ENCODE measurements at places on chromosomes 7 and 10.

DNA sequence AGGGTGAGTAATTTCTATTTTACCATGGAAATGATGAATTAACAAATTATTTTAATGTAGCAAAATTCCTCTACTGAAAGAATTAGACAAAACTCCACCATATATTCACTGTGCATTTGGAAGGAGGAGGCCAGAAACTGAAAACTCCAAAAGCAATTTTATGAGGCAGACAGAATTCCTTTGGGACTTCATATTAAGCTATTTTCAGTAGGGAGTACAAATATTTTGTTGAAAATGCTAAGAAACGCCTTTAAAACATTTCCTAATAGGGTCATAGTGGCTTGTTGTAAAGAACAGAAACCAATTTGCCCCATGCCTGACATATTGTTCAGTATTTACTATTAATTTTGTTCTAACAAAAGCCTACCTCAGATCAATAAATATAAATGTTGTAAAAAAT lies 117.8 kb downstream of the TES start:
- no peak for DNase-seq

- no peak for DNase-seq
These were observed 23.9 kb upstream of the AGFG2 start for GRCh38 chr7:100515072-100515532.

DNA sequence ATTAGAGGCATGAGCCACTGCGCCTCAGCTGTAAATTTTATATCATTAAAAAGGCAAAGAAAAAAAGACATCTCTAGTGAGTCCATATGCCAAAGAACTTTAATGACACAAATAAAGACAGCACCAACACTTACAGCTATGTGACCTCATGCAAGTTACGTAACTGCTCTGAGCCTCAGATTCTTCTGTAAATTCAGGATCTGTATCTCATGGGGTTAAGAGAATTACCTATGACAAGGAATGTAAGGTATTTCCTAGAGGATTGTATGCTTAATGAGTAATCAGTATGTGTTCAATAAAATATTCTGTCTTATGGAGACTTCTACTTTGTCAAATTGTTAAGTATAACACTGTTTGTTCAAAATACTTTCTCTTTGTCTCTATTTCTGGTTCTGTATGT lies 274.0 kb upstream of the GLI3 start:
- DNase-seq: no peak

DNA sequence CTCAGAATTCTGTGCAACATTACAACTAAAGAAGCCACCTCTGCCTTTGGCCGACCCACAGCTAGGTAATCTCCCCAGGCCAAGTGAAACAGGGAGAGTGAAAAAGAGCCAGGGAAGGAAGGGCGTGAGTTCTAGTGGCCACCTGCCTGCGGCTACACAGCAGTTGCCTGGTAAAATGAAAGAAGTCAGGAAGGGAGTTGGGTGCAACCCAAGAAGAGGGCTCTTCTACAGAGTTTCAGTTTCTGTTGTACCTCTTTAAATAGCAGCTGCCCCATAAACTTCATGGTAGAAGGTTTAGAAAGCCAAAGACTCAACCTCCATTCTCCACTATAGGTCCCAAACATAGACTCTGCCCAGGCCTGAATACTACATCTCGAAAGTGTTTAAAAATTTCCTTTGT lies 76.2 kb upstream of the TMEM168 start:
- DNase-seq: no peak

GRCh38 chr10:19546224-19546623 lies 270.0 kb upstream of the PLXDC2 start:
- no peak for DNase-seq

- DNase-seq: no peak
These were observed 64.1 kb downstream of the CAV1 start for GRCh38 chr7:116588641-116589594.

GRCh38 chr7:109751241-109751640 lies 1181.6 kb downstream of the DNAJB9 start:
- no peak for DNase-seq

DNA sequence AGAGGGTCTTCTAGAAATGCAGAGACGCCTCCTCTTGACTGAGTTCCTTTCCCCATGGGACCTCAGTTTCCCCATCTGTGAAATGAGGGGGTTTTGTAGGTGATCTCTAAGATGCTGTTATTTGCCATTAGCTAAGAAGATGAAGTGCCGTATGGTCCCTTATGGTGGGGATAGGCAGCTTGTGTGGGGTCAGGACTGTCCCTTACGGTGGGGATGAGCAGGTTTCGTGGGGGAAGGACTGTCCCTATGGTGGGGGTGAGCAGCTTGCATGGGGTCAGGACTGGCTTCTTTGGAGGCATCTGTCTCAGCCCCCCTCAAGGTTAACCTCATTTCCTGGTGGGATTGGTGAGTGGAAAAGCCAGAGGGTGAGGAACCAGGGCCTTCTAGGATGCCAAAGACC lies 148.3 kb upstream of the GPR26 start:
- no peak for DNase-seq

DNA sequence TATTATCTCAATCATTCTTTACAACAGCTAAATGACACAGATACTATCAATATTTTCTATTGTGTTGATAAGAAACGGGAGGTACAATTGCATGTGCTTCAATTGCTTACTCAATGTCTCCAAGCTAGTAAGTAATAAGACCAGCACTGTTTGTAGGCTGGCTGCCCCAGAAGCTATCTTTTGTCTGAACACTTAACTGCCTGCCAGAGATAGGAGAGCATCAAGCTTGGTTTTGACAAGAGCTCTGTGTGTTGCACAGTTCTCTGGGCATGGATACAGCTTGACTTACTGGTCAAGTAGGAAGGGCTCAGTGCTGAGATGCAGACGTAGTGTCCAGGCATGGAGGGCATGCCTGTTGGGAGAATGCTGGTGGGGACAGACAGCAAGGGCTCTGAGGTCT lies 26.3 kb upstream of the CAPZA2 start:
- no peak for DNase-seq

- DNase-seq: no peak
These were observed 71.3 kb upstream of the CPXM2 start for GRCh38 chr10:123962756-123963530.

DNA sequence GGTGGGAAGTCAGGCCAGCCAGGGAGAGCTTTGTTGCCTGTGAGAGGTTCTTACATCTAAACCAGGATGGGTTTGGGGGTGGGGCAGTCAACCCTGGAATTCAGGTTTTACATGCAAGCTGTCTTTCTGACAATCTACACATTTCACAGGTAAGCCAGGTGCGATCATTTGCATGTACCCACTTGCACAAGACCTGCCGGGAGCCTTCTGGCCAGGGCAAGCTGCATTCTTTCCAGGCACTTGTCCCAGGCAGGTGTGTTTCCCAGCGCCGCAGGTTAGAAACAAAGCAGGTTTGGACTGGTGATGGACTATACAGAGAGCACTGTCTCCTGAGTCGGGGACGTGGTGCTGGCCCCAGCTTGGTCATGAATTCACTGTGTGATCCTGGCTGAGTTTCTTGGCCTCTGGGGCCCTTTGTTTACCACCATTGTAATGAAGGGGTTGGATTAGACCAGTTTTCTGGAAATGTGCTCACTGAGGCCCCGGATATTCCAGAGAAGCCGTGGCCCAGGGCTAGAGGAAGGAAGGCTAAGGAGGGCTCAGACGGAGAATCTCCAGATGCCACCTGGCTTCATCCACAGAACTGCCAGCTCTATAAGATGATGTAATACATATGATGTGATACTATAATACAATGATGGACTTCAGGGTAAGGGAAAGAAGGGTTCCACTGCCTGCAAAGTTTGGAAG lies 205.2 kb upstream of the SVIL start:
- DNase-seq: no peak

DNA sequence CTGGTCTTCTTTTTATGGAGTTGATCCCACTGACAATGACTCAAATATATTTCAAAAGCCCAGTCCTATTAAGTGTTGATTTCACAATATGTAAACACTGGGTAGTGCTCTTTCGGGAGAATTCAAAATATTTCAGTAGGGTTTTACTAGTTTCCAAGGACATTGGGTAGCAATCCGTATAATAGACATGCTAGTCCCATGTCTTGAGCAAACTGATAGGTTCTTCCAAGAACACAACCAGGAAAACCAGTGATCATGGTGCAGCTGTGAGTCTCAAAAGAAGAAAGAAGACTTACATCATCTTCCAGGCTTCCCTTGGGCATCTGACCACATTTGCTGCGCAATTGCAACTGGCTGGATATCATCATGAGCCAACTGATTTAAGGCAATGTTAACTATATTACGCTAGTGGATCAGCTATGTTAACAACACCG lies 59.3 kb upstream of the APBB1IP start:
- no peak for DNase-seq

- DNase-seq: no peak
These were observed 164.4 kb downstream of the SH2D4B start for GRCh38 chr10:80702143-80702542.

DNA sequence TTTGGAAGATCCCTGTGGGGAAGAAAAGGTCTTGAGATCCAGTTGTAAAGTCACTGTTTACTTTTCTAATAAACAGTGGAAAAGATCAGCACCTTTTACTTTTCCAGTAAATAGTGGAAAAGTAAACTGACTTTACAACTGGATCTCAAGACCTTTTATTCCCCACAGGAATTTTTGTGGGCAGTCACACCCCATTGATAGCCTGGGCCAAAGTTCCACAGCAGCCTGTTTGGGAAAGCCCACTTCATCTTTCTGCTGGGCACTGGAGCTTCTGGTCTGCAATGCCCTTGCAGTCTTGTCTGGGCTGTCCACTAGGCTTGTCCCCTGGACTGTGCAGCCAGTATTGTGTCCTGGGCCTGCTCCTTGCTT lies 50.2 kb downstream of the ADCY1 start:
- DNase-seq: no peak

DNA sequence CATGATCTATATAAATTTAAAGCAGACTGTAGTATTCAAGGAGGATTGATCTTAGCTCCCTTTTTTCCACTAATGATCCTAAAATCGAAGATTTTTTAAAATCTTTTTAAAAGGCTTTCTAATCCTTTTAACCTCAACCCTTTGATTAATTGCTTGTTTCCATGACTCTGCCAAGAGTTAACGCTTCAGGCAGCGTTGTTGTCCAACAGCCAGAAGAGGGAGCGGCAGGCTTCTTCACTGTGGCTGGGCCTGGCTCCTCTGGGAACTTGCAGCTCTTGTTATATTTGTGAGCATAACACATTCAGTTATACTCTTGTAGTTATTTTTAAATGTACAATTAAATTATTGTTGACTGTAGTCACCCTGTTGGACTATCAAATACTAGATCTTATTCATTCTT lies 26.3 kb downstream of the CRCP start:
- no peak for DNase-seq

DNA sequence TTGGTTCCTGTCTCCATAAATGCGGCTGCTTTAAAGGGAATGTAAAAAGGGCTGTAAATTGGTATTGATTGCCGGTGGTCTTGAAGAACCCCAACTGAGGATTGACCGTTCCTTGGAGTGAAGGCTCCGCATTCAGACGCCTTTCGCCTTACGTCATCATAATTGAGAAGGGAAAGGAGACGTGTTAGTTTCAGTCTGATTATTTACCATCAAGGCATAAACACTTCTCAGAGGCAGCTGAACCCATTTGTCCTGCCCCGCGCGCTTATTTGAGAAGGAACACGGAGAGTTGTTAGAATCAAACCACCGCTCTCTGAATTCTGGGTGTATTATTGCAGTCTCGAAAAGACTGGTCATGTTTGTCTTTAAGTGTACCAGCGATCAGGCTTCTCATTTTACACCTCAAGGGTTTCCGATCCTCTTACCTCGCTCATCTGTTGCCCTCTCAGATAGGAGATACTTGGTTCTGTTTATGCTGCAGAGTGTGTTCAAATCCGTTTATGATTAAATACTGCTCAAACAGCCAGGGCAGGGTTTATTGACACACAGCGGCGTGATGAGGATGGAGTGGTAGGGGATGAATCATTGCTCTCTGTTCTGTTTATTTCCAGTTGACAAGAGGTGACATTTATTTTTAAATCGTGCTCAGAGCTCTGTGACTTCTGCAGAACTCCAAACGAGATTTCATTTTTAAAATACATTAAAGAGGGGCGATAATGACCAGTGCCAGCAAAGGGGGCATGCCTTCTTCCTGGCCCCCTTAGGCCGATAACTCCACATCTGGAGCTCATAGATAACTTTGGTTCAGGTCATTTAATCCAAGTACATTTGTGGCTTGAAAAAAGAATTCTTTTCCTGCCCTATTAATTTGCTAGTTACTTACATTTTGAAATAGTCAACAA lies 30.4 kb downstream of the FOXK1 start:
- no peak for DNase-seq

DNA sequence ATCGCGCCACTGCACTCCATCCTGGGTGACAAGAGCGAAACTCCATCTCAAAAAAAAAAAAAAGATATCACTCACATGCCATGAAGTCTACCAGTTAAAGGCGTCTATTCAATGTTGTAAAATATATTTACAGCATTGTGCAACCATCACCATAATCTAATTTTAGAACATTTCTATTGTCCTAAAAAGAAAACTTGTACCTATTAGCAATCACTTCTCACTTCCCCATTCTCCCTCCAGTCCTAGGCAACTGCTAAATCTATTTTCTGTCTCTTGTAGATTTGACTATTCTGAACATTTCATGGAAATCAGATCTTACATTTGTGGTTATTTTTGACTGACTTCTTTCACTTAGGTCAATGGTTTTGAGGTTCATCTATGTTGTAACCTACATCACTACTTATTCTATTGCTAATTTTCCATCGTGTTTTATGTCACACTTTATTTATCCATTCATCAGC lies 25.2 kb upstream of the OTUD1 start:
- DNase-seq: no peak

DNA sequence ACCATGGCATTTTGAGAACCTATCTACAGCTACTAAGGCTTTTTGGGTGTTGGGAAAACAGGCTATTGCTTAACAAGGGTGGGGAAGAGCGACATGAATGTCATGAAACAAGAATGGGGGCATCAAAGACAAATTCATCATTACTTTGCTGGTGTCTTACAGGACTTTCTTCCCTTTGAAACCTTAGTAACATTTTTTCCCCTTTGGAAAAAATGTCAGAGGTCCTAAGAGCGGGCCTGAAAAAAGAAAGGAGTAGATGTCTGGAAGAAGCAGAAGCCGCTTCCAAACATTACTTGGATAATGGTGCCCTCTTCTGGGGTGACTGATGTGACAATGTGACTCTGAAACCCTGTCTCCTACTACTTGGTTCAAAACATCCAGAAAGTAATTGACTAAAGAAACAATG lies 3.8 kb upstream of the DDX50 start:
- DNase-seq: no peak

DNA sequence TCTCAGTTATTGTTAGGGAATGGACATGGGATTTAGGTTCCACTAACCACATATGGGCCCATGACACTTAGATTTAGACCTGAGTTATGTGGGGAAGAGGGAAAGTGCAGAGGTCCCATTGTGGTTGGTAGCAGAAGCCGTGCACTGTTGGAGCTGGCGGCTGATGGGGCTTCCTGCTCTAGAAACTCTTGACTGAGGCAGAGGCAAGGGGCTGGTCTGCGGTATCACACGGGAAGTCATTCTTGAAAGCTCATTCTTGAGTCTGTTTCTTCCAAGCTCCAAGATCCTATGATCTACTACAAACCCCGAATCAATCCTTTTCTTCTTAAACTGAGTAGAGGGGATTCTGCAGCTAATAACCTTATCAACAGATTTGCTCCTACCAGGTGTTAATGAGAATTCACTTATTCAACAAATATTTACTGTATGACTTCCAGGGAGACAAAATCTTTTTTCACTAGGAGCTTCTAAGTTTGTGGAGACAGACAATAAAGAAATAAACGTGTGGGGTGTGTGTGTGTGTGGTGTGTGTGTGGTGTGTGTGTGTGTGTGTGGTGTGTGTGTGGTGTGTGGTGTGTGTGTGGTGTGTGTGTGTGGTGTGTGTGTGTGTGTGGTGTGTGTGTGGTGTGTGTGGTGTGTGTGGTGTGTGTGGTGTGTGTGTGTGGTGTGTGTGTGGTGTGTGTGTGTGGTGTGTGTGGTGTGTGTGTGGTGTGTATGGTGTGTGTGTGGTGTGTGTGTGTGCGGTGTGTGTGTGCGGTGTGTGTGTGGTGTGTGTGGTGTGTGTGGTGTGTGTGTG lies 57.1 kb downstream of the AOC1 start:
- DNase-seq: peak; percentile 32

All from activated T-cell treated with anti-CD3 and anti-CD28 coated beads for 1 hour (primary cell).